ENCODE measurements at places on chromosomes 6 and 20.

GRCh38 chr6:8758412-8758811 lies 323.1 kb upstream of the SLC35B3 start:
- no peak for DNase-seq

- no peak for DNase-seq
Measured at GRCh38 chr20:62436692-62437091, 9.4 kb upstream of the RBBP8NL start.

GRCh38 chr6:33420491-33421343 lies 852 bp downstream of the SYNGAP1 start:
- no peak for DNase-seq

DNA sequence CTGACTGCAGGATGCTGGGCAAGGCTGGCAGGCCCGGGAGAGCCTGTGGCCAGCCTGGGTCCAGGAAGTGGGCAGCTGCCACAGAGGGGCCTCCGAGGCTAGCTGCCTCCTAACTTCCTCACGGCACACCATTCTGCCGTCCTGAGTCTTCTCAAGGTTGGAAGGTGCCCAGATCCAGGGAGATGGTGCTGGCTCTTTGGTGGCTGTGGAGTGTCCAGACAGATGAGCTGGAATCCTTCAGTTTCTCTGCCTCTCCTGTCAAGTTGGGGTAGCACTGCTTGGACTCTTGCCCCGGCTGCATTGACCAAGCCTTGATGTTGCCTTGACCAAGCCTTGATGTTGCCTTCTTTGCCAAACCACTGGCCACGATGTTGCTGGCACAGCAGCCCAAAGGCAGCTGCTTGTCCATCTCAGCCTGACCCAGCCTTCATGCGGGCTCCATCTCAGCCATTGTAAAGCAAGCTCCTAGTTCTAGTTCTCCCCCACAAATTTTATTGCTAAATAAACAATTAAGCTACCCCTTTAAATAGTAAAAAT lies 75.1 kb upstream of the AFDN start:
- no peak for DNase-seq

GRCh38 chr6:22550971-22551670 lies 18.2 kb upstream of the HDGFL1 start:
- DNase-seq, result no peak

GRCh38 chr20:48879612-48880245 lies 41.8 kb upstream of the ARFGEF2 start:
- no peak for DNase-seq

DNA sequence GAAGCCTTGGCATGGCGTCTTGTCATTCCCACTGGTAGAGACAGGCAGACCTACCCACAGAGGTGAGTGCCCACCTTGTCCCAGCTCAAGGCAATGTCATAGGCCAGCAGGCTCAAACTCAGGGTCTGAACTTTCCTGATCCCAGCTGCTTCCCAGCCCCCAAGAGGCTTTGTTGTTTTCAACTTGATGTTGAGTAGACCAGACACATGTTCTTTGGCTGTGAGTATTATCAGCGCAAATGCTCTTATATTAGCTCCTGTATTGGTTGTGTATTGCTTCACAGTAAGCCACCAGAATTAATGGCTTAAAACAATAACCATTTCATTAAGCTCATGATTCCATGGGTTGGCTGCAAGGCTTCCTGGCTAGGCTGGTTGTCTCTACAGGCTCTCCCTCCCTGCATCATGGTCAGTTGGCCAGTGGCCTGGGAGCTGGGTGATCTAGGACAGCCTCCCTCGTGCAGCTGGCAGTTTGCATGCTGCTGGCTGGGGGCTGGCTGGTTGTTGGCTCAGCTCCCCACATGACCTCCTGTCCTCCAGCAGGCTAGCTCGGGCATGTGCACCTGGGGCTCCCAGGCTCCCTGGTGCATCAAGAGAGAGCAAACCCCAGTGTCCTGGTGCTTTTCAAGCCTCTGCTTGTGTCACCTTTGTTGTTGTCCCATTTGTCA lies 21.6 kb downstream of the TOX2 start:
- no peak for DNase-seq

DNA sequence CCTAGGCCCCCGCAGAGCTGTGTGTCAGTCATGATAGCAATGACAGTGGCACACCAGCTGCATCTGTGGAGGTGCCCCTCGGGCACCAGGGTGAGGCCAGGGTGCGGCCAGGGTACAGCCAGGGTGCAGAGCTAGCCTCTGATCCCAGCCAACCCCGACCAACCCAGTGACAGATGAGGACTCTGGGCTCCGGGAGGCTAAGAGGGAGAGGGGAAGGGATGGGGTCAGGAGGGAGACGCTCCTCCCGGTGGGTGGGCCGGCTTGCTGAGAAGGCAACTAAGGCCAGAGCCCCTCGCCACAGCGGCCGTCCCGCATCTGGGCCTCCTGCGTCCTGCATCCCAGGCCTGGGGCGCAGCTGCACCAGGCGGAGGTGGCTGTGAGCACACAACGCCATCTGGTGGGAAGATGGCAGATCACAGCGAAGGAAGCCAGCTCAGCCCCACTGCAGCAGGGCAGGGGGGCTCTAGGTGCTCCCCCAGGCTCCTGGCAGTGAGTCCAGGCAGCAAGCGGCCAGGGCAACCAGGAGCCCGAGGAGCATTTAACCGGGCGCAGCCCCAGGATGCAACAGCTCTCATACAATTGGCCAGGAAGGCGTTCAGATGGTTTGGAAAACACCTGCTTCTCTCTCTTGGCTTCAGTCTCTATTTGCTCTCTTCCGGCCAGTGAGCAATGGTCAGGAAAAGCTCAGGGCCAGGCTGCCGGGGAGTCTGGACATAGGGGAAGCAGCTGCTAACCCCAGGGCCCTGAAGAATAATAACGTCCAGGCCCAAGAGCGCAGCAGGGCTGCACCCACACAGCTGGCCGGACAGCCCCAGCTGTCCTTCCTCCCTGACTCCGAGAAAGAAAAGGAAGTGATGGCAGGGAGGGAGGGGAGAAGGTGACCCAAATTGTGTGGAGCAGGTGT lies 169.4 kb downstream of the TAF4 start:
- no peak for DNase-seq

GRCh38 chr6:169026175-169026574 lies 227.5 kb downstream of the THBS2 start:
- no peak for DNase-seq

DNA sequence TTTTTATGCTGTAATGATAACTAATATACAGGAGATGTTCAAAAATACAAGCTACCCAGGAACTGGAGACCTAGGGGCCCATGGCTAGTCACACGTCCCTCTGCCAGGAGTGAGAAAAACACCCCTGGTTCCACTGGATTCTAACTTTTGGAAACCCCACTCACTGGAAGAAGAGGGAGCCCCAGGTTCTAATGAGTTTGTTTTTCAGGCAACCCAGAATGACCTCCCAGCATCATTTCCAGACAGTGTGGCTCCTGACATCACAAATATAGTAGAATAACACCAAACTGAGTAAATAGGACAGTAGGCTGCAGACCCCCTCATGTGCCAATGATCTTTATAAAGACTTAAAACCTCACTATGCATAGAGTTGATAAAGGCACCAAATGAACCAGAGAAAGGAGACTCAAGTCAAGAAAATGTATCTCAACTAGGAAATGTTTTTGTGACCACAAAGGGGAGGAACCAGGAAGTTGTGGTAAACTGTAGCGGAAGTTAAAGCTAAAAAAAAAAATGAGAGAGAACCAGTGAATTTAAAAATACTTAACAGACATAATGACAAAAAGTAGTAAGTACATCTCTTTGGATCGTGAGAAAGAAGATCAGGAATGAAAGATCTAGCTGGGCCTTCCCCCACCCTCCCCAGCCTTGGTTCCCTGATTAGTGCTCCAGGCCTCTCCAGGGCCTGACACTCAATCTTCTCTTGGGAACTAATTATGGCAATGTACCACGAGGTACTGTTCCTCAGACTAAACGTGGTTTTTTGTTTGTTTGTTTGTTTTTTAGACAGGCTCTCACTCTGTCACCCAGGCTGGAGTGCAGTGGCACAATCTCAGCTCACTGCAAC lies 19.8 kb downstream of the HLA-E start:
- DNase-seq, result no peak

GRCh38 chr20:44692932-44693480 lies 22.2 kb upstream of the CCN5 start:
- peak; percentile 86 for DNase-seq

GRCh38 chr6:11208854-11209253 lies 23.6 kb downstream of the NEDD9 start:
- DNase-seq, result no peak

GRCh38 chr6:135062735-135063134 lies 8.1 kb upstream of the HBS1L start:
- no peak for DNase-seq

GRCh38 chr20:41714030-41714429 lies 95.9 kb upstream of the CHD6 start:
- no peak for DNase-seq

- no peak for DNase-seq
Measured at GRCh38 chr6:17527076-17527475, 73.0 kb upstream of the FAM8A1 start.

DNA sequence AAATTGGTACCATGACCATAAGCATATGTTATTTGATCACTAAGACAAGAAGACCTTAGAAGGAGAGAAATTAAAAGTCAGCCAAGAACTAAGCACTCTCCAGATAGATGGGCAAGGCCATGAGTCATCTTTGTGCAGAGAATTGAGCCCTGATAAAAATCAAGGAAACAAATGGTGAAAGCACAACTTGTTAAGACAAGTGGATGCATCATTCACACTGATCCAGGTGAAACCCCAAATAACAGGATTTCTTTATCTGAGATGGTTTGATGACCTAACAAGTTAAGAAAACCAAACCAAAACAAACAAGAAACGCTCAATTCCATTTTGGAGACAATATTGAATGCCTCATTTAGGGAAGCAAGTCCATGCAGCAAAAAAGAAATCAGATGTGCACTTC lies 121.6 kb downstream of the ADAT2 start:
- no peak for DNase-seq

DNA sequence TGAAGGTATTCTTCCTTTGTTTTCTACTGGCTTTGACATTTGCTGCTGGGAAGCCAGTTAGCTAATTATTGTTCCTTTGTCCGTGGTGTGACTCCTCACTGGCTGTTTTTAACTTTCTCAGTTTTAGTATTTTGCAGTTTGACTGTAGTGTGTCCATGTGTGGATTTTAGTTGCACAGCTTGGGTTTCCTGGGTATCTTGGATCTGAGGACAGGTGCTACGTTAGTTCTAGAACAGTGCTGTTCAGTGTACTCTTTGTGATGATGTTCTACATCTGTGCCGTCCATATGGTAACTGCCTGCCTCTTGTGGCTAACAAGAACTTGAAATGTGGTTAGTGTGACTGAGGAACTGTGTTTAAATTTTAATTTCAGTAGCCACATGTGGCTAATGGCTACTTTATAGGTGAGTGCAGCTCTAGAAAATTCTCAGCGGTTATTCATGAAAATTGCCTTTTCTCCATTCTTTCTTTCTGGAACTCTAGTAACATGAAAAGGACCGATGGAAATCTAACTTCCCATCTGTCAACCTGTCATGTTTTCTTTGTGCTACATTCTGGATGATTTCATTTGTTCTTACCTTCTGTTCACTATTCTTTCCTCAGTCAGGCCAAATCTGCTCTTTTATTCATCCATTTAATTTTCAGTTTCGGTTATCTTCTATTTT lies 7.4 kb downstream of the SNX9 start:
- no peak for DNase-seq

DNA sequence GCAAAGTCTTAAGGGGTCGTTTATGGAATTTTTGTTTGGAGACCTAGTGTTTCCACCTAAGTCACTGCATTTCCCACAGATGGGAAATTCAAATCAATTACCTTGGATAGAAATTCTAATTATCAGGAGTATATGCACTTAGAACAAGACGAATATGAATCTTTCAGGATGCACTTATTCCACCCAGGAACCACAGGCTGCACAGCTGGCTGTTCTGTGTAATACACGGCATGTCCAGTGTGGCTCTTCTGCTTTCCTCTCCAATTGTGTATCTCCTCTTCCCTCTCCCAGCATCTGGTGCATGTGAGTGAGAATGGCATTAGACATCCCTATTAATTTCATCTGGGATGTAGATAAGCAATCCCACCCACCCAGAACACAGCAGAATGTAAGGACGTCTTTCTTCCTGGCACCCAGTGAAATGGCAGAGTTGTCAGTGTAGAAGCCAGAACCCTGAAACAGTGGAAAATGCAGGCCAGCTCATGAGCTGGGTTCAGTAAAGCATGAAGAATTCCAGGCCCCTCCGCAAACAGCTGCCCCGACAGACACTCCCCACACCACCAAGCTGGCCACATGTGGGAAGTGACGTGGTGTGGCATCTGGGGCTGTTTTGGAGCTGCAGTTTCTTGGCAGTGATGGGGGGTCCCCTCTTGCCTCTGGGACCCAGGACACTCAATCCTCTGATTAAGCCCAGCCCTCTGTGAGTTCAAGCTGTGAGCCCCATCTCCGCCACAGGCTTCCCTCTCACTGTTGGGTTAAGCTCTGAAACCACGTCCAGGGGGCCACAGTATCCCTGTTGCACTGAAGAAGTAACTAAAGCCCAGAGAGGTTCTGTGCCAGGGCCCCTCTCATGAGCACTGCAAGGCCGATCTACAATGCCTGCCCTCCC lies 180.1 kb upstream of the CST7 start:
- no peak for DNase-seq

- no peak for DNase-seq
Measured at GRCh38 chr20:17867131-17867925, 101.3 kb downstream of the SNX5 start.

- no peak for DNase-seq
Measured at GRCh38 chr20:62748311-62748710, 39.7 kb downstream of the NTSR1 start.

GRCh38 chr6:156686301-156686994 lies 90.7 kb upstream of the ARID1B start:
- DNase-seq, result no peak

DNA sequence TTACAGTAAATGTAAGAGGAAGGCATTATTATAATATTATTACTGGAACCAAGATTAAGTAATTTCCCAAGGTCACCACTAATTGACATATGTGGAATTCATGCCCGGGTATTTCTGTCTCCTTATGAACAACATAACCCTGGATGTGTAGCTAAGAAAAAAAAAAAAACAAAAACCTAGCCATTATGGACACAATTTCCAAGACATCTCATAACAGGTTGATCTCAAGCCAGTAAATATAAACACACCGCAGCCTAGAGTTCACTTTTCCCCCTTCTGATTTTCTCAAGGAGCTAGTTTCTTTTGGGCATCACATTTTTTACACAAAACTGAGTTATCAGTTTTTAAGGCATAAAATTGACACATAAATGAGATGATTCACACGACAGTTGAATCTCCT lies 306.5 kb upstream of the RSPO3 start:
- DNase-seq, result no peak

GRCh38 chr20:17969278-17969883 lies 563 bp downstream of the MGME1 start:
- DNase-seq, result no peak

DNA sequence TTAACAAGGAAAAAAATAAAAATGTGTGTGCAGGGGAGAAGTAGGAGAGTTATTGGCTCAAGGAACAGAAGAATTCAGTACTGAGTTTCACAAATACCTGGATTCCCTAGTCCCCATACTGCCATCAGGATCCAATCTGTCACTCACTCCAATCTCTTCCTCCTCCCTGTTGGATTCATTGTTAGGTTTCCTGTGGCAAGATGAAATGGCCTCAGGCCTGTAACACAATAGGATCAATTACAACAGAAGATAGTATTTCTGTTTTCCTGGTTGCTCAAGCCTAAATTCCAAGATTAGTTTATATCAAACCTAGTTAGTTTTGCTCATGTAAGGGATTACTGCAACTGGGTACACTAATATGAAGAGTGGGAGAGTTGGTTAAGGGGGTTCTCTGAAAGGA lies 24.4 kb downstream of the HCRTR2 start:
- DNase-seq, result no peak
